ELF-1 (cell line): ENCODE measurements at places on chromosomes 12 and 14.

GRCh38 chr12:60194678-60195077, 598.8 kb downstream of the SLC16A7 start:
- no peak for DNase-seq

GRCh38 chr14:88179716-88180115, 143.4 kb downstream of the KCNK10 start:
- DNase-seq = no peak

- no peak for DNase-seq
These were observed 108.5 kb downstream of the DUSP6 start for GRCh38 chr12:89243771-89244170.

- DNase-seq = peak; percentile 95
These were observed 3.6 kb upstream of the RHOF start for GRCh38 chr12:121796855-121797751.

- peak; percentile 1 for DNase-seq
These were observed 275.9 kb downstream of the RPS29 start for GRCh38 chr14:49310298-49310697.

- no peak for DNase-seq
These were observed 23.6 kb downstream of the RHOF start for GRCh38 chr12:121769831-121770301.

- no peak for DNase-seq
These were observed 7.6 kb downstream of the EVL start for GRCh38 chr14:100072783-100073346.

GRCh38 chr12:268483-268840, 5.8 kb upstream of the SLC6A13 start:
- DNase-seq = no peak

GRCh38 chr14:57066887-57067513, 201.7 kb downstream of the EXOC5 start:
- DNase-seq = peak; percentile 77

- DNase-seq = no peak
These were observed 325 bp downstream of the C12orf60 start for GRCh38 chr12:14803830-14804160.

GRCh38 chr12:94795520-94795919, 145.2 kb upstream of the TMCC3 start:
- peak; percentile 71 for DNase-seq

- no peak for DNase-seq
These were observed 602.7 kb upstream of the FLRT2 start for GRCh38 chr14:84927096-84927827.

DNA sequence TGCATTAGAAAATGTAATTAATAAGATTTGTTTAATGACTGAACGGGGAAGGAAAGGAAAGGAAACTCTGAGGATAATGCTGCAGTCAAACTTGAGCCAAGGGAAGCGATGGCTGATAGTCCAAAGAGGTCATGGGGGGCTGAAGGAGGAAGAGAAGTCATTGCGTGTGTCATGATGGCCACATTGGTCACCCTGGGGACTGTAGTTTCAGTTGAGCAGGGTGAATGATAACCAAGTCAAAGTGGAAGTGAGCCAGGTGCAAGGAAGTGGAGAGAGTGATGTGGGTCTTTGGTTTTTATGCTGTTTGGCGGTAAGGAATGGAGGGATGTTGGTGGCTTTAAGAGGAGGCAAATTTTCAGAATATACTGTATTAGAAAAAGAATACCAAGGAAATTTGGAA, 21.6 kb downstream of the C12orf75 start:
- no peak for DNase-seq

DNA sequence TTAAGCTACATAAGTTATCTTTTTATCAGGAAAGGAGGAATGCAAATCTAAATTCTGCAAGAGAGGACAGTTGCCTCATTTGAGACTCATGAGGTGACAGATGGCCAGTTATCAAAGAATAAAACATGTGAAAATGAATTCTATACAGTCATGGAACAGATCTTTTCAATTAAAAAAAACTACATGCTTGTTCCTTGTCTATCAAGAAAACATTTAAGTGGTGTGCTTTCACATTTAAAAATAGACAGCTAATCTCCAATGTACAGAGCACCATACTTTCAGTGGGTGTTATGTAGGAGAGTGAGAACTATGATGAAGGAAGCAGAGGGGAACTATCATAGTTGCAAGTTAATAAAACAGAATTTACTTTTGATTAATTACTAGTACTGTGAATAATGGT, 76.7 kb upstream of the TTC7B start:
- no peak for DNase-seq

- DNase-seq = no peak
These were observed 9.5 kb downstream of the EMP1 start for GRCh38 chr12:13205809-13206559.

- no peak for DNase-seq
These were observed 3.6 kb upstream of the STXBP6 start for GRCh38 chr14:25053585-25053984.

- DNase-seq = no peak
These were observed 221.8 kb downstream of the SLC41A2 start for GRCh38 chr12:104736307-104736706.

DNA sequence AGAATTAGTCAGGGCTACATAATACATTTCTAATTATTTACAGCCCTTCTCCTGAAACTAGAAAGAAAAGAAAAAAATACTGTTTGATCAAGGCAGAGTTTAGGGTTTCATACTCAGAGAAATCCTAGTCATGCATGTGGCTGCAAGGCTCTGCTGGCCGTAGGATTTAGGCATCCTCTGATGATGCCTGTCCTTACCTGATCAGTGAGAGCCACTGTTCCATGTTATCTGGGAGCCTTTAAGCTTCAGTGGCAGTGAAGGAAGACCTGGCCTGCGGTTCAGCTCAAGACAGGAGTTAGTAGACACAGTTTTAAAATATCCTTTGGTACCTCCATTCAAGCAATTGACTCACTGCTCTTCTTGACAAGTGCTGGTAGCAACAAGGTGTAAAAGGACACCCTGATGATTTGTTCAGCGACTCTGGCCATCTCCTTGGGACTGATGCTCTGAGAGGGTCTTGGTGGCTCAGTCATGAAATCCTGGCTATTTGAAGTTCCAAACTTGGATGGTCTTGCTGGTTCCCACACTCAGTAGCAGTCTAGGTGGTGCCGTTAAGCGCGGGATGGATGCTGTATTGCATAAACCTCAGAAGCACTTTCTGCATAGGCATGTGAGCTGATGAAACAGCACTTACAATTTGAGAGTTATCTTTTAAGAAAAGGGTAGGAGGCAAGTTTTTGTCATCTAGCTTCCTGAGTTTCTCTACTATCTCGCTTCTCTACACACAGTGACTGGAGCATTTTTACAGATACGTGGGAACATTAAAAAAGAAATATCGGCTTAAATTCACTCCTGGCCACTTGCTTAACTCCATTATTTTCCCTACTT, 162.0 kb downstream of the SAMD4A start:
- no peak for DNase-seq

GRCh38 chr14:35403603-35404448, 723 bp downstream of the NFKBIA start:
- DNase-seq = peak; percentile 66

DNA sequence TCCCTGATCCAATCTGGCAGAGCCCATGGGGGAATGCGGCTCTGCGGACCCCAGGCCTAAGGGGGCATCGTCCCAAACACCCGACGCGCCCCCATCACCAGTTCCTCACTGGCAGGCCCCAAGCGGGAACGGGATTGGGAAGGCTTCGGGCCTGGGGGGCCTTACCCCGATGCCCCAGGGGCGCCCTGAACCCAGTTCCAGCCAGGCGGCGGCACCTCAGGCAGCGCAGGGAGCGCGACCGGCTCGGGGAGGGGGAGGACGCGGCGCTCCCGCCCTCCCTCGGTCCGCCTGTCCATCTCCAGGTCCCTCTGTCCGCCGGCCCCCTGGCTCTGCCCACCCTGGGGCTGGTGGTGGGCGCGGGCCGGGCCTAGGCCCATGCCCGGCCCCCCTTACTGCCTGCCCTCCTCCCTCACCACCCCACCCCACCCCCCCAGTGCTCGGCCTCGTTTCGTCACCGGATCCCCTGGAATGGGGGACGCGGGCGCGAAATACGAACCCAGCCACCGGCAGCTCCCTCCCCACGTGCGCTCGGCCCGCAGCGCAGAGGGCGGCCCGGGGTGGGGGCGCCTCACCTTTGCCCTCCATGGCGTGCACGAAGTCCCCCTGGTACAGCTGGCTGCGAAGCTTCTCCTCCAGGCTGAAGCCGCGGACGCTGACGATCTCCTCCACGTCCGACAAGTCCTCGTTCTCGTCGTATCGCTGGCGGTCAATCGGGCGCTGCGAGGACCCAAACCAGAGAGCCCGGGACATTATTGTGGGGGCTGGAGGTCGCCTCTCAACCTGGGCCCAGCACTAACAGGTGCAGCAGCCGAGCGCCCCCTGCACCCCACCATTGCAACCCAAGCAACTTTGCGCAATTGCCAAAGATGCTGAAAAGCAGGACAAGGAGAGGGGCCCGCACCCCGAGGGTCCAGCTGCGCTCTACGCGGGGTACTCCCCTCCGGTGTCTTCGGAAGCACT, 2.3 kb downstream of the KDM2B start:
- DNase-seq = peak; percentile 63

GRCh38 chr12:22598141-22598762, 26.7 kb upstream of the ETNK1 start:
- no peak for DNase-seq

DNA sequence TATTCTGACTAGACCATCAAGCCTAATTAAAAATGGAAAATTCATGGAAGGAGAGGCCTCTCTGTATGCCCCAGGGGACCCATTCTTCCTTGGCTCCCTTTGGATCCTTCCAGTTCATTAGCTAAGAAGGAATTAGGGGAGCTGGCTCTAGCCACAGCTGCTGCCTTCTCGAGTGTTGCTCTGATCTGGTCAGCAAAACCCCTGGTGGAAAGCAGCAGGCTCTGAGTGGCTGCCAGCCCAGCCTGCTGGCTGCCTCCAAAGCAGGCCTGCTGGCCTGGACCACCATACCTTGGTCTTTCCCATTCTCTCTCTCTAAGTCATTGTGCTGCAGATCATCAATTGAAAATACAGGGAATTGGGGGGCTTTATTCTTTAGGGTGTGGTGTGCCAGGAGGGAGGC, 29.0 kb upstream of the AKAP6 start:
- no peak for DNase-seq
